ENCODE measurements at places on chromosomes 12 and 14.

DNA sequence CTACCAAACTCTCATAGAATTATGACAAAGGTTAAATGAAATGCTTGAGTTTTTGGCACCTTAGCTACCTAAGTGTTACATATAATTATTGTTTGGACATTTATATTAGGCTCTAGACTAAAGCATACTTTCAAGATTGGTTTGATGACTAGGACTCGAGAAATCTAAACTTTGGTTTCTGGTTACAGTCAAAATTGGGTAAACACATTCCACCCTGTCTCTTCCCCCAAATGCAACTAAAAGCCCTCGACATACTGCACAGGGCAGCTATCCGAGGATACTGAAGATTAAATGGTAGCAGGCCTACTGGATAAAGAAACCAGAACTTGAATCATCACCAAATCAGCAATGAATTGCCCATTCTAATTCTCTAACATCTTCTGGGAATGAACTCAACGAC lies 369.1 kb downstream of the PRKD1 start:
- no peak for DNase-seq

- DNase-seq: no peak
Observed at GRCh38 chr14:53226553-53226952, 73.4 kb upstream of the DDHD1 start.

DNA sequence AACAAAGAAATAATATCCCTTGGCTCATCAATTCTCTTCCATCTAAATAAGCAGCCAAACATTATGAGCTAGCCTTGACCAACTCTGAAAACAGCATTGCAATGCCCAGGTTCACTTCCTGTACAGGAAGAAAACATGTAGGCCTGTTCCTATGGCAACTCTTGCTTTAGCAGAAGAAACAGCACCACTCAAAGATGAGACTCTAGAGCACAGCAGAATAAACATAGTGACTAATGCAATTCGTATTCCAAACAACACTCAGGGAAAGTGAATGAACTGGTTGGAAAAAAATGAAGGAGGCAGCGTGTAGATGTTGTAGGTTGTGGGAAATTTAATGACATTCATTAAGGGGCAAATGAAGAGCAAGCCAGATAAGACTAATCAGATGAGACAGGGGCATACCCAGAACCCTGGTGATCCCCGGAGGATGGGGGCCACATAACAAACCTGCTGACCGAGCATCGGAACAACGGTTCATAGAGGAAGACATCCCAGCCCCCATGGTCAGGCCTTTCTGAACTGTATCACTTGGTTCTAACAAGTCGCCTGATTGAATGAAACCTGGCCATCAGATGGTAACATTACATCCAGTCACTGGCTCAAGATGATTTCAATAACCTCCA lies 9.0 kb downstream of the ARHGDIB start:
- no peak for DNase-seq

DNA sequence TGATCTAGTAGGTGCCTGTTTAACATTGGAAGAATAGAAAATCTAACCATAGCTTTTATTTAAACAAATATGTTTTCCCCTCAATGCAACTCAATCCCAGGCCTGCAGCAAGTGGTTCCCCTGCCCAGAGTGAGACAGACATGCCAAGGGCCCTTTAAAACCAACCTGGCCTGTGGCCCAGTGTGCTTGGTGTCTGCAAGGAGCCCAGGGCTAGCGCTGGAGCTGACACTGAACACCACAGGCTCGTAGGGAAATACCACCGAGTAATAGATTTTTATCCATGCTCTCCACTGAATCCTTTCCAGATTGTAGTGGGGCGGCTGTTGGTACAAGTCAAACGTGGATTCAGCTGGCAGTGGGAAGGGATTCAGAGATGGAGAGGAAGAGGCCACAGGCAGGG lies 95.6 kb upstream of the NRXN3 start:
- DNase-seq: no peak

DNA sequence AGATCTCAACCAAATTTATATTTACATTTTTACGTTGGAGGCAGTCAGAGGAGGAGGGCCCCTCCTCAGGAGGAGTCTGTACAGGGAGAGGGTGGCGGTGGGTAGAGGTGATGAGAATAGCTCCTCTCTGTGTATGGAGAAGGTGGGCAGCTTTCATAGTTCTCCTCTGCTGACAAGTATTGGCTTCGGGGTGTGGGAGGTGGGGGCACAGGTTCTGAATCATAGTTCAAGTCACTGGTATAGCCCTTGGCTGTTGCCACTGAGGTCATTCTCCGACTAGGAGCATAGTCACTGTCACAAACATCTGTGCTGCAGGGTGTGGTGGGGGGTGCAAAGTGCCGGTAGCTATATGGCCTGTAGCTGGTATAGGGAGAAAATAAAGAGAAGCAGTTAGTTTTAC lies 50.3 kb downstream of the BCL2L14 start:
- no peak for DNase-seq

DNA sequence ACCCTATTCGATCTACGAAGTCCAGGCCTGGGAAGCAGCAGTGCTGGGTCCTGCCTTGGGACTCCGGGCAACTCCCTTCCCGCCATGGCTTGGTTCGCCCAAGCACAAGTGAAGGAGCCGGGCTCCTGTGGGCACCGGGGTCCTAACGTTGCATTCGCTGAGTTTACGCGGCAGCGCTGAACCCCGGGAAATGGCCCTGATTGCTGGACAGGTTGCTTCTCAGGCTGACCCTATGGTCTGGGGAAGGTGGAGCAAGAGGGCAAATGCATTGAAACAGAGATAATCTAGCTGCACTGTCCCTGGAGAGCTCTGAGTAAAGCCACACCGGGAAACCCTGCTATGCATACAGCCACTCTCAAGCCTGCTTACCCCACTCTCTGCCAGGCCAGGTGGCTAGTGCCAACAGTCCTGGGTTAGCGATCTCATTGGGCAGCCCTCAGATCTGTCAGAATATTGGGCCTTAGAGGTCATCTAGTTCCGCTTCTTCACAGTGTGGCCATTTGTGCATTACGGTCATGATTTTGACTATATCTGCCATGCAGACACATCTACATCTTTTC lies 11.3 kb downstream of the SYNE3 start:
- no peak for DNase-seq

DNA sequence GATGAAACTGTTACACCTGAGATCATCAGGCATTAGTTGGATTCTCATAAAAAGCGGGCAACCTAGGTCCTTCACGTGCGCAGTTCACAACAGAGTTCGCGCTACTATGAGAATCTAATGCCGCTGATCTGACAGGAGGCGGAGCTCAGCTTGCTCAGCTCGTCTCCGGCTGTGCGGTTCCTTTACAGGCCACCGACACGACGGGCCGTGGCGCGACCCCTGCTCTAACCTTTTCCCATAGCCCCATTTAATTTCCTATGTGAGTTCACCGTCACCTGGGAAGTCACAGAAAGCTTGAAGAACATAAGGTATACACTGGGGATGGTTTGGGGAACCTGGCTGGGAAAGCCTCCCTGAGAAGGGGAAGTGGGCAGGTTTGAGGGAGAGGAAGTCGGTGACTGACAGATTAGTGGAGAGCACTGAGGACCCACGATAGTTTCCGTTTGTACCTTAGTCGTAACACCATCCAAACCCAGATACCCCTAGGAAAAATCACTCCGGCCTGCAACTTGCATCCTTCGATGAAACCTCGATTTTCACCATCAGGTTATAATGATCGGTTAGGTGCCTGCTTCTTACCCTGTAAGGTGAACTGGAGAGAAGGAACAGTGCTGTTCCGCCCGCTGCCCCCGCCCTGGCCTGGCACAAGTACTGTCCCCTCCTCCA lies 2.8 kb upstream of the AAAS start:
- DNase-seq: no peak

GRCh38 chr12:114163771-114164170 lies 197.6 kb upstream of the RBM19 start:
- DNase-seq: no peak

- DNase-seq: no peak
Observed at GRCh38 chr14:23450379-23450778, 14.9 kb upstream of the MYH7 start.

GRCh38 chr14:58643366-58643765 lies 5.6 kb downstream of the DACT1 start:
- no peak for DNase-seq

DNA sequence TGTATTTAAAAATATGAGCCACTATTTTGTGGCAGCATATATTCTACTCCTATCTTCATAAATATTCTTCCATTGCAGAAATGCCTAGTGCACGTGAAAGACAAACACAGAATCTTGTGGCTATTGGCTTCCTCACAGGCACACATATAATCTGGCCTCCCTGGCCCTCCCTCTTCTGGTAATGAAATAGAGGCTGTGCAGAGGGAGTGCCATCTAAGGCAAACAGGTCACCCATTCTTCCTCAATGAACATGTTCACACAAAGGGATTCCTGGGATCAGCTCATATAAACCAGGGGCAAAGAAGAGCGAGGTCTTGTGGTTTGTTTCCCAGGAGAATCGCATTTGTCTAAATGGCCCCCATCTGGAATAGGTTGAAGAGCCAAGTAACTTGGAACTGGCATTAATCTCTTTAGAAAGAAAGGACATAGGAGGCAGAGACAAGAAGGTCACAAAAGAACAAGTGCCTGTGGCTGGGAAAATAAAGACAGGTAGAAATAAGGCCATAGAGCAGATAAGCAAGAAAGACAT lies 171.6 kb upstream of the PTPRQ start:
- DNase-seq: no peak

- no peak for DNase-seq
Observed at GRCh38 chr12:106127338-106128126, 11.2 kb downstream of the NUAK1 start.

DNA sequence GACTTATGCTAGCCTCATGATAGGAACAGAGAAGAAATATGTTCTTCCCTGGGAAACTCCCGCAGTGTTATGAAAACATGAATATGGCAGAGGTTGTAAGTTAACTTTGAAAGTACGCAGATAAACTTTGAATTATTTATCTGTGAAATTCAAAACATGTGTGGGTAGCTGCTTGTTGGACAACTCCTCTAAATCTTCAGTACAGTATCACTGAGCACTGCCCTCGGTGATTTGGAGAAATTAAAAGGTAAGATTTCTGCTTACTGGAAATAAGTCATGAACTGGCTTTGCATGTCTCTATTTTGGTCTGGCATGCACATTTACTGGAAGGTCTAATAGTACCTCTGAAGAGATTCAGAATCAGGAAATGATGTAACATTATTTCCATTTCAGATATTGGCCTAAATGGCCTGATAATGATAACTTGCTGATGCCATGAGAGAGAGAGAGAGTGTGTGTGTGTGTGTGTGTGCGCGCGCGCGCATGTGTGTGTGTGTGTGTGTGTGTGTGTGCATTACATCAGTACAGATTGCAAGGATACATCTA lies 1441.9 kb upstream of the FLRT2 start:
- DNase-seq: no peak

DNA sequence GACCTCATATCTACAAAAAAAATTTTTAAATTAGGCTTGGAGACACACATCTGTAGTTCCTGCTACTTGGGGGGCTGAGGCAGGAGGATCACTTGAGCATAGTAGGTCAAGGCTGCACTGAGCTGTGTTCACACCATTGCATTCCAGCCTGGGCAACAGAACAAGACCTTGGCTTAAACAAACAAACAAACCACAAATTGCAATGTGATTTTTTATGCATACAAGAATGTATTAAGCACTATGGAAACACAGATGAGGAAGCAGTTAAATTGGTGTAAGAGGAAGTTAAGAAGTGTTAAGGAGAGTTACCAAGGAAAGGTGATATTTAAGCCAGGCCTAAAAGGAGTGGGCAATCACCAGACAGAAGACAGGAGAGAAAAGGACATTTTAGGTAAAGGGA lies 83.6 kb upstream of the HECTD1 start:
- no peak for DNase-seq

GRCh38 chr14:67372833-67373232 lies 12.7 kb downstream of the EIF2S1 start:
- DNase-seq: no peak

DNA sequence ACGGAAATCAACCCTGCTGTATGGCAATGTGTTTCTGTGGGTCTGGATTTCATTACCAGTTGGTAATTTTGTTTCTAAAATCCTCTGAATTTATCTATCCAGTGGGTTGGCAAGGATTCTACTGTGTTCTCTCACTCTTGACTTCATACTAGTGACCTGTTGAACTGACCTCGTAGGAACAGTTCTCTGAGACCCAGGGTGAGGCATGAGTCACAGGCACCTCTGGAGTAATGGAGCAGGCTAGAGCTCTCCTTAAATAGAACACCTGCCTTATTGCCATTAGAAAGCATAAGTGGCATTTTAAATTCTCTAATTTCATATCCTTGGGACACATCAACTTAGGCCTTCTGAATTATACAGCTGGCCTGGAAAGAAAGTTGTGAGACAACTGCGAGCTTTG lies 258.3 kb upstream of the NAV3 start:
- DNase-seq: no peak

DNA sequence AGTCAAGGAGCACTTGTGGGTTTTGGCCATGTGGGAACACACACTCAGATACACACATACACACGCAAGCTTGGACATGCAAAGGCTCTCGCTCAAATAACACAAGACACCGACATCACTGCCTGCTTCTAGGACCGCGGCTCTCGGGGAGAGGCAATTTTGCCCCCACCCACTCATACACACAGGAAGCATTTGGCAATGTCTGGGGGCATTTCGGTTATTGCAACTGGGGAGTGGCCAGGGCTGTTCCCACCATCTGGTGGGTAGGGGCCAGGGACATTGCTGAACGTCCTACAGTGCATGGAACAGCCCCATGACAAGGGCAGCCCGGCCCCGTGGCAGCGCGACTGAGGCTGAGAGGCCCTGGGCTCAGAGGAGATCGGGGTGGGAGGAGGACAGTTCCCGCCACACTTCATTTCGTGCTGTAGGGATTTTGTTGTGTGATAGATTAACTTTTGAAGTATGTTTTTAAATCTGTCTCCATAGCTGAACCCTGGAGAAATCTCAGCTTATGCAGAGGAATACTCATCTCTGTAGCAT lies 35.6 kb downstream of the RIMBP2 start:
- no peak for DNase-seq

GRCh38 chr12:30257618-30258017 lies 438.1 kb downstream of the IPO8 start:
- DNase-seq: no peak

GRCh38 chr12:113254298-113254697 lies 33.0 kb downstream of the TPCN1 start:
- no peak for DNase-seq

GRCh38 chr14:33611405-33612196 lies 339.3 kb downstream of the EGLN3 start:
- no peak for DNase-seq

DNA sequence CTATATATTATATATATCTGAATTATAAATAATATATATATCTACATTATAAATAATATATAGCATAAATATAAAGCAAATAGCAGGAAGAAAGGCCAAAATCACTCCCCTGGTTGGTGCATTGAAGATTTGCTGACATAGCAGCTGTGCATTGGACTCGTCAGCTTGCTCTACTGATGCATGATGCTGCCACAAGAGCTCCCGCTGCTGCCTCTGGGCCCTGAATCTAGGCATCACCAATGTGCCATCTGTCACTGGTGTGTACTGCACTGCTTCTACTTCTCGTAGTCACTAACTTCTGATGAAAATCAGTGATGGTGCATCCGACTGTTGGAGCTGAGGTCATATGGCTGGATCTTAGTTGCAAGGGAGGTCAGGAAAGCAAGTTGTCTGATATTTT lies 205.0 kb downstream of the ADAMTS20 start:
- no peak for DNase-seq

GRCh38 chr12:49564686-49565405 lies 3.1 kb downstream of the MCRS1 start:
- DNase-seq: no peak
